ENCODE measurements at places on chromosomes 1 and 21.

GRCh38 chr1:245395680-245396079 lies 240.9 kb downstream of the KIF26B start:
- H3K27me3 ChIP-seq, result peaks cover 3% of the 10 kb centered on the region
- H3K27ac ChIP-seq, result no peak overlapping the region
- H3K36me3 ChIP-seq, result no peaks in the 10 kb centered on the region
- no peaks in the 10 kb centered on the region for H3K4me1 ChIP-seq
- no peak for DNase-seq

GRCh38 chr1:201309416-201309815 lies 26.1 kb downstream of the PKP1 start:
- no peak overlapping the region for H3K4me3 ChIP-seq
- no peak for DNase-seq
- H3K27ac ChIP-seq, result no peak overlapping the region
- peaks cover 7% of the 10 kb centered on the region for H3K4me1 ChIP-seq
- peaks cover 7% of the 10 kb centered on the region for H3K27me3 ChIP-seq
- H3K36me3 ChIP-seq, result no peaks in the 10 kb centered on the region

DNA sequence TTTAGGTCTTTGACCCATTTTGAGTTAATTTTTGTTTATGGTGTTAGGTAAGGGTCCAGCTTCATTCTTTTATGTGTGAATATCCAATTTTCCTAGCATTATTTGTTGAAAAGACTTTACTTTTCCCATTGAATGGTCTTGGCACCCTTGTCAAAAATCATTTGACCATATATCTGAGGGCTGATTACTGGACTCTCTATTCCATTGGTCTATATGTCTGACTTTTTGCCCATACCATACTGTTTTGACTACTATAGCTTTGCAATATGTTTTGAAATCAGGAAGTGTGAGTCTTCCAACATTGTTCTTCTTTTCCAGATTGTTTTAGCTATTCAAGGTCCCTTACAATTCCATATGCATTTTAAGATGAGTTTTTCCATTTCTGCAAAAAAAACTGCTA lies 11.4 kb upstream of the CCSAP start:
- no peak overlapping the region for H3K27ac ChIP-seq
- H3K4me3 ChIP-seq, result no peak overlapping the region
- DNase-seq, result no peak
- peaks cover 9% of the 10 kb centered on the region for H3K36me3 ChIP-seq
- peaks cover 45% of the 10 kb centered on the region for H3K27me3 ChIP-seq

DNA sequence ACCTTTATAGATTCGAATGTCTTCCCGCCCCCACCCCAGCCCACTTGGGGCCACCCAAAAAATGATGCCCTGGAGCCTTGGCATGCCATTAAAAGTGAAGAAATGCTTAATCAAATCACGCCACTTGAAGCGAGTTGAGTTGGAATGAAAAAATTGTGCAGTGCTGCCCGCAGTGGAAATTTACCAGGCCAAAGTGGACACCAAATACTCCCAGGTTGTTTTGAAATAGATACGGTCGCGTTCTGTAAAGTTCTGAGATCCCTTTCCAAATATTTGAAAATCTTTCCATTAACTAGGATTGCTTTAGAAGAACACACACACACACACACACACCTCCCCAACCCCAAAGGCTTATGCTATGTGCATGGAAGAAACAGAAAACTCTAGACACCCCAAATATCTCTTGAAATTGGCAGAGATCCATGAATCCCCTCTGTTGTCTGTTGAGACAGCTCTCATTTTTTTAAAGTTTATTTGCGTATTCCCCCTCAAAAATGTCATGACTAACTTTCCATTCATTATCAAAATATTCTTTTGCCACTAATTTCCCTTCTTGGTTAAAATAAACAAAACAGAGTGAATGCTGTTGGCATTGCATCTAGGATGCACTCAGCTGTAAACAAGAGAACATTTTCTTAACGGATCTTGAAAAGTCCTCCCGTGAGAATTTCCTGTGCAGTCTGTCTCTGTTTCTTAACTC lies 142.3 kb upstream of the KCNE2 start:
- H3K36me3 ChIP-seq, result no peaks in the 10 kb centered on the region
- no peak for DNase-seq
- H3K27me3 ChIP-seq, result no peaks in the 10 kb centered on the region
- H3K4me1 ChIP-seq, result no peaks in the 10 kb centered on the region
- no peak overlapping the region for H3K4me3 ChIP-seq

DNA sequence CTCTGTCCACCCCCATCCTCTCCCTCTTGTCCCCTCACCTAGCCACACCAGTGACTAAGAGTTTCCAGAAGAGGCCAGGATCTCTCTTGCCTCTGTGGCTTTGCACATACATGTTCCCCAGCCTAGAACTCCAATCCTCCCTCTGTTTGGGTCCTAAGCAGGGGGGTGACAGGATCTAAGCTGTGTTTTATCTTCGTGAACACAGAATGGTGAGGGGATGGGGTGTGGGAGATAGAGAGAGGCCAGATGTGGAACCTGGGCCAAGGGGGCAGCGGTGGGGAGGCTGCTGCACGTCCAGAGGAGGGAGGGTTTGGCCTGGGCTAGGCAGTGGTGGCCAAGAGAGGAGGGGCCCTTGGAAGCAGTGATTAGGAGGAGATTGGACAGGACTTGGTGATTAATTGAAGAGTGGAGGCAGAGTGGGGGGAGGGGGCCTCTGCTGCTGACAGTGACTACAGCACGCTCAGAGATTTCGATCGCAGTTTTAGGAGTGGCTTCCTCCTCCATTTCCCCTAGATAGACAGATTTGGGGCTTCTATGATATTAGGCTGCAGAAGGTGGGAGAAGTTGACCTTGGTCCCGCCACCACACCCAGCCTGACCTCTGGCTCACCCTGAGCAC lies 17.1 kb upstream of the ADGRB2 start:
- H3K27me3 ChIP-seq, result peaks cover 16% of the 10 kb centered on the region
- no peaks in the 10 kb centered on the region for H3K36me3 ChIP-seq
- DNase-seq, result no peak
- no peak overlapping the region for H3K4me3 ChIP-seq
- no peaks in the 10 kb centered on the region for H3K4me1 ChIP-seq

- peak overlapping the region; percentile 11 for H3K27ac ChIP-seq
- no peaks in the 10 kb centered on the region for H3K27me3 ChIP-seq
- H3K4me1 ChIP-seq, result peaks cover 34% of the 10 kb centered on the region
- no peaks in the 10 kb centered on the region for H3K36me3 ChIP-seq
Measured at GRCh38 chr1:64536836-64537490, 67.0 kb downstream of the CACHD1 start.

Measured in naive thymus-derived CD8-positive, alpha-beta T cell (primary cell).